Fibroblast of skin of back (primary cell): ENCODE measurements at places on chromosomes 16 and 17.
A peak's percentile ranks its signal among the peaks of the same experiment; 100 is the strongest.

GRCh38 chr16:2706085-2706484 lies 13.9 kb downstream of the PRSS27 start:
- no peak for DNase-seq

DNA sequence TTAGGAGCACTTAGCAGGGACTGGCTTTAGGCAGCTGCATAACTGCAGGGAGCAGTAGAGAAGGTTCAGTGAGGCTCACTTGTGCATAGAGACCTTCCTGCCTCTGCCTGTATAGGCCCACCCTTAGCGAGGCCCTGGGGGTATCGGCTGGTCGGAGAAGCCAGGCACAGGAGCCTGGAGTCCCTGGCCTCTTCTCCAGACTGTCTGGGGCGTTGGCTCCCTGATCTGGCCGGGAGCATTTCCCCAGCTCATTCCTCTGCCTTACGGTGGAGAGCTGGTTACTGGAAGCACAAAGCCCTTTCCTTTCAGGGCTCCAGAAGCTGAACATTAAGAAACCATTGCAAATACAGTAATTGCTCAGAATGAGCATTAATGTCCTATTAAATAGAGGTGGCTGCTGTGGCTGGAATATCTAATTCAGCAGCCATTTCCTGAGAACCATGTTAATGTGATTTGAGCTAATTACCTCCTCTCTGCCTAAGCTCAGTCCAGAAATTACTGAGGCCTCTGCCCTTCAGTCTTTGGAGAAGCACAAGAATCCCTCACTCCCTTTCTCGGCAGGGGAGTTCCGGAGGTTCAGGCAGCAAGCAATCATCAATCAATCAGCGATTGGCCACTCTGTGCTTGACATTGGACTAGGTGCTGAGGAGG lies 18.8 kb upstream of the TMEM220 start:
- no peak for DNase-seq

- no peak for DNase-seq
Observed at GRCh38 chr17:74904687-74905409, 11.4 kb upstream of the FADS6 start.

- DNase-seq = no peak
Observed at GRCh38 chr16:57622361-57623250, 5.8 kb upstream of the ADGRG1 start.

- no peak for DNase-seq
Observed at GRCh38 chr16:82758406-82758805, 131.6 kb downstream of the CDH13 start.

GRCh38 chr17:82931699-82932517 lies 92.1 kb upstream of the ZNF750 start:
- DNase-seq = peak; percentile 79

DNA sequence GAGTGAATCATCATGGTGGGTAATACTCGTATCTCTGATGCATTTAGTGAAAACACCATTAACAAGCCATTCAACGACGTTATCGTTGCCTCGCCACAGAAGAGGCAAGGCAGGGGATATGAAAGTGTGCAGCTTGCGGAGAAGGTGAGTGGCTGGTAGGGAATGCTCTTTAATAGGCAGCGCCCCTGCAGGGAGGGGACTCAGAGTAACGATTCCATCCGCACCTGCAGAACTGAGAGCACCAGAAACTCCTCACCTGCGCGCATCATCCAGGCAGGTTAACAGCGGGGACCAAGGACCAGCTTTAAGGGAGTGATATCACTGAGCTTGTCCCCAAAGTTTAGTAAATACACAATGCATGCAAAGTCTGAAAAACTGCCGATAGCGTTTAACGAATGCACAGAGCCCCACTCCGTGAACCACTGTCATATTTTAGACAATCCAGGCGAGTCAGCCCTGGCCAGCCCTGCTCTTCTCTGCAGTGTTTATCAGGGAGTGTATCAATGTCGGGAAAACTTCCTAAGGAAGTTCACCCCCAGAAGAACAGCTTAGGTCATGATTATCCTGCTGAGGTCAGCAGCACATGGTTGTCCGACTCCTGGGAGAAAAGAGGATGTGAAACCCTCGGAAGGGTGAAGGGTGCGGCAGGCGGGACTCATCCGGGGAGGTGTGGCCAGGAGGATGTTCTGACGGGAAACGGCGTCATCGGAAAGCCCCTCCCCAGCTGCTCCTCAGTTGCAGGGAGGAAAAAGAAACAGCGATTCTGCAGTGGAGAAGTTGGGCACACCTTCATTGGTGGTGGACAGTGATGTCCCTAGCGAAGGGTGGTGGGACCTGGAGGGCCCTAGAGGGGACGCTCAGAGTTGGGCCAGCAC lies 68.5 kb upstream of the DNAH17 start:
- peak; percentile 21 for DNase-seq

DNA sequence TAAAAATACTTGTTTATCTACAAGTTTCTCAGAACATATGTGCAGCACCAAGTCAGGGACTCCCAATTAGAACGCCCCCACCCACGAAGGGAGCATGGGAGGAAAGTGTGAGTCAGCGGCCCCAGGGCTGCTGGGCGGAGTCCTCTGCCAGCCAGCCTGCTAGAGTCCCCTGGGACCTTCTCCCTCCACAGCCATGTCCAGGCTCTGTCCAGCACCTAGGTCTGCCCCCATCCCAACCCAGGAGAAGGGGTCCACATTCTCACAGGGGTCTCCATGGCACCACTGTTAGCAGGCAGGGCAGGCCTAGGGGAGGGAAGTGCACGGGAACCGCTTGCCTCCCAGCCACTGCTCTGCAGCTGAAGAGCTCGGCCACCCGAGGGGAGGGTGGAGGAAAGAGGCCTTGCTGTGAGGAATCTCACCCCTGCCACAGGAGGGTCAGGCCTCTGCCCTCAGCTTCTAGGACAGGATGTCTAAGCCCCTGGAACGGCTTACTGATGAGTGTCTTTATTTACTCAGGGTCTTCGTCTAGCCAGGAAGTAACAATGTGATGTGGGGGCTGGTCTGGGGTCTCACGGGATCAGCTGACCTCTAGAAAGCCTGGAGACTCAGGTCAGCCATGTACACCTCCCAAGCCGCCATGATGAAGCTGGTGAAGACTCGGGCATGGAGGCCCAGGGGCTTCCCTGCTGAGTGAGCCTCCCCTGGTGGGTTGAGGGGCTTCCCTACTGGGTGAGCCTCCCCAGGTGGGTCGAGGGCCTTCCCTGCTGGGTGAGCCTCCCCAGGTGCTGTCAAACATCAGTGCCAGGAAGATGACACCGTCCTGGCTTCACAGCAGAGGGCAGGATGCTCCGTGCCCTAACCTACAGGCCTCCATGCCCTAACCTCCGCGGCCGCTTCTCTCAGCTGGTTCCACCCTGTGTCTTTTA lies 190.3 kb downstream of the RBFOX3 start:
- DNase-seq = peak; percentile 65

- DNase-seq = no peak
Observed at GRCh38 chr17:3754458-3755334, 31.0 kb downstream of the HASPIN start.

- peak; percentile 46 for DNase-seq
Observed at GRCh38 chr17:79836972-79837887, 2.0 kb downstream of the CBX4 start.

GRCh38 chr16:85615852-85616606 lies 2.9 kb downstream of the GSE1 start:
- peak; percentile 88 for DNase-seq

DNA sequence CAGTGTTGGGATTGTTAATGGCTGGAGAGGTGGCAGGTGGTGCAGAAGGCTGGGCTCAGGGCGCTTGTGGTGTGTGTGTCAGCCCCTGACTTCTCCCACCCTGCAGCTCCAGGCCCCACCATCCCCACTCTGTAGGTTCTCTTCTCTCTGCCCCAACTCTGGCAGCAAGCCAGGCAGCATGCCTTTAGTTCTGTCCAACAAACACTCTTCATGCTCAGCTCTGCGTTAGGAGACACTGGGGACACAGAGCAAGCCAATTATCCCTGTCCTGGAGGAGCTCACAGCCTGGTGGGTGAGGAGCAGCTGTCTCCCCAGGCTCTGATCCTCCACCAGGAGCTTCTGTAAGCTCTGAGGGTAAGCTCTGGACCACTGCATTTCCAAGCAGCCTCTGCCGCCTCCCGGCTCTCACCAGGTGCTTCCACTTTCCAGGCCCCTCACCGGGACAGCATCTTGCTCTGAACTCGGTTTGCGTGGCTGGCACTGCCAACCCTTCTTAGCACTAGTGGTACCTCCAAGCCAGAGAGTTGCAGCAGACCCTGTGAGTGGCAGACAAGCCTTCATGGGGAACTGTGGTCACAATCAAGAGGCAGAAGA lies 34.3 kb upstream of the WSCD1 start:
- DNase-seq = no peak

DNA sequence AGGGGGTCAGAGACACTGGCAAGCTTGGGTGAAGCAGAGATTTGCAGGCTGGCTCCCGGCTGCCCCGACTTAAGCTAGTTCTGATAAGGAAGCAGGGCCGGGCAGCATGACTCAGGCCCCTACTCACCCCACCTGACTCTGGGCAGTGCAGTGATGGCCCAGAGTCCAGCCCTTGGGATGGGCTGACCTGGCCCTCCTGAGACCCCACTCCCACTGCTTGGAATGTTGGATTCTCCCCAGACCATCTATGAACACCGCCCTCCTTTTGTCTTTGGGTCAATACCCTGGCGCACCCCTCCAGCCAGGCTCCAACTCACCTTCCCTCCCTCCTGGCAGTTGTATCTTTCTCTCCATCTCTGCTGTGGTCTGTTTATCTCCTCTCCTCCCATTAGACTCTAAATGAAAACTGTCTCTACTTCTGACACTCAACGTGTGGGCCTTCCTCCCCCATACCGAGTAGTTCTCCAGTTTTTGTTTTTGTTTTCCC lies 21.0 kb downstream of the LGALS3BP start:
- DNase-seq = no peak

- DNase-seq = peak; percentile 76
Observed at GRCh38 chr16:58110571-58111301, 18.4 kb downstream of the CFAP20 start.

DNA sequence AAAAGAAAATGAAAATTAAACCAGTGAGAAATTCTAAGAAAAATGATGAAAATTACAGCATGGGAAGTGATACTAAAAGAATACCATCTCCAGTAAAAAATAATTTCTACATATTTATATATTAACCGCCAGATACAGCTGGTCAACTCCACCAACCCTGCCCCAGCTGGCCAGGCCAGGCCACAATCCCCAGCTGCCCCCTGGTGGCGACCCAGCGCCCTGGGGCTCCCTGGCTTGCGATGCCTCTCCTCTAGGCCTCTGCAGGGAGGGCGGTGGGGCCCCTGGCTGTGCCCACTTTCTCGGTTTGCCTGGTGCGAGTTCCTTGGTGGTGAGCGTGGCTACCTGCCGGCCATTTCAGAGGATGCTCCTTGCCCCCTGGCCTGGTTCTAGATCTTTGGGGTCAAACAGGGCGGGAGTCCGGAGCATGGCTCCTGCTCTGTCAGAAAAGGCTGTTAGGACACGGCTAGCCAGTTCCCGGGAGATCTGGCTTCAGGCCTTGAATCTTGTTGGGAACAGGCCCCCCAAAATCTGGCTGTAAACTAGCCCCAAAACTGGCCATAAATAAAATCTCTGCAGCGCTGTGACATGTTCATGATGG lies 14.5 kb downstream of the GLIS2 start:
- DNase-seq = peak; percentile 58

- DNase-seq = peak; percentile 82
Observed at GRCh38 chr16:73949574-73950320, 346.9 kb upstream of the PSMD7 start.
